ENCODE measurements at places on chromosomes 16 and 17.

DNA sequence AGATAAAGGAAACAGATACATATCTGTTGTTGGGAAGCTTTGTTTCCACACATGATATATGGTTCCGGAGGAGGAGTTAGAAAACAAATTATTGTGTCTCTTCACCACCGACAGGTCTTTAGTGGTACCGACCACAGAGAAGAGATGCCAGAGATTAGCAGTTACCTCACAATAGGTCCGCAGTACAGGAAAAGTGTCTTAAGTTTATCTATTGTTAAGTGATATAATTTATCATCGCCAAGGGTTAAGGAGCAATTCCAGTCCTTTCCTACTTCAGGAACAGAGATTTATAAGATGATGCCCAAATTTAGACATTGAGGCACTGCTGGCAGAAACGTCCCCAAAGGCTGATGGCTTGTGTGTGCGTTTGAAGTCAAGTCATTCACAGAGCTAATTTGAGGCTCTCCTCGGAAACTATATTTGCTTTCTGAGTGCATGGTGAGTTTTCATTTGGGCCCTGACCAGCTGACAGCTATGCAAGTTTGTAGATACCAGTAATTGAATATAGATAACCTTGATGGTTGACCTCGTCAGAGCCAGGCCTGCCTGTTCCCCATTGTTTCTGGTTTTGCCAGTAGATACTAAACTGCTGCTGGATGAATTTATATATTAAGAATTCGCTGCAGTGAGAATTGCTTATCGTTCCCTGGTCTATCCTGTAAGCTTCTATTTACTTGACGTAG, 196.4 kb upstream of the IRX3 start:
- no peak for DNase-seq
- H3K4me1 ChIP-seq = no peaks in the 10 kb centered on the region
- no peaks in the 10 kb centered on the region for H3K36me3 ChIP-seq
- H3K27me3 ChIP-seq = no peaks in the 10 kb centered on the region
- no peak overlapping the region for H3K27ac ChIP-seq

- H3K4me3 ChIP-seq = no peak overlapping the region
- H3K27me3 ChIP-seq = peaks cover 26% of the 10 kb centered on the region
Observed at GRCh38 chr16:10584981-10585438, 4.6 kb upstream of the EMP2 start.

DNA sequence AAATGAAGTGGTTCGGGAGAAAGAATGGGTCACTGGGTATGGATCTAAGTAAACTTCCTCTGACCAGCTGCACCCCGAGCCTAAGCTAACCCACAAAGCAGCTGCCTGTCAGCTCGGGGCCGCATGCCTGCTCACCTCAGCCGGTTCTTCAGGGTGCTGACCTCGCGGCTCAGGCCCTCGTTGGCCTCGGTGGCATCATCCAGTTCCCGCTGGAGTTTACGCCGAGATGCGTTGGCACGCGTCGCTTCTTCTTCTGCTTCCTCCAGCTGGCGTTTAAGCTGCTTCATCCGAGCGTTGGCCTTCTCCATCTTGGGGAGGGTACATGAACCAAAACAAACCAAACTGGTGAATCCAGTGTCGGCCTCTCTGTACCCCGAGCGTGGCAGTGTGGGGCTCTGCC, 41.1 kb downstream of the NDEL1 start:
- no peaks in the 10 kb centered on the region for H3K4me1 ChIP-seq
- DNase-seq = no peak
- peaks cover 90% of the 10 kb centered on the region for H3K36me3 ChIP-seq
- no peak overlapping the region for H3K27ac ChIP-seq
- H3K4me3 ChIP-seq = no peak overlapping the region

- no peak overlapping the region for H3K27ac ChIP-seq
- peaks cover 7% of the 10 kb centered on the region for H3K4me1 ChIP-seq
Observed at GRCh38 chr17:63989622-63990345, 8.4 kb upstream of the PRR29 start.

GRCh38 chr17:72426321-72426720, 305.5 kb downstream of the SOX9 start:
- peaks cover 55% of the 10 kb centered on the region for H3K4me1 ChIP-seq
- no peak overlapping the region for H3K4me3 ChIP-seq
- DNase-seq = no peak
- H3K36me3 ChIP-seq = peaks cover 62% of the 10 kb centered on the region

GRCh38 chr17:55870044-55870443, 119.2 kb downstream of the PCTP start:
- H3K27ac ChIP-seq = no peak overlapping the region
- DNase-seq = no peak
- no peak overlapping the region for H3K4me3 ChIP-seq
- no peaks in the 10 kb centered on the region for H3K36me3 ChIP-seq

DNA sequence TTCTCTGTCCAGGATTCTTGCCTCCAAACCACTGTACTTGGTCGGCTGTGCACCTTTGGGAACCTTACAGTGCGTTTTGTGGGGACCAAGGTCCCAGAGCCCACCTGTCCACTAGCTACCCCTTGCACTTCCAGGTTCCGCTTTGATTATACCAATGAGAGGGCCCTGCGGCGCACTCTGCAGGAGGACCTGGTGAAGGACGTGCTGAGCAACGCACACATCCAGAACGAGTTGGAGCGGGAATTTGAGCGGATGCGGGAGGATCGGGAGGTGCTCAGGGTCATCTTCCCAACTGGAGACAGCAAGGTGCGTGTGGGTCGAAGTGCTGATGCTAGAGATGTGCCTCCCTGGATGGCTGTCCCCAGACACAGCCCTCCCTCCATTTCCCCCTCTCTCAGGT, 18.8 kb downstream of the POLR2A start:
- DNase-seq = no peak
- H3K4me1 ChIP-seq = no peaks in the 10 kb centered on the region
- H3K36me3 ChIP-seq = peaks cover 95% of the 10 kb centered on the region
- H3K27me3 ChIP-seq = no peaks in the 10 kb centered on the region
- H3K27ac ChIP-seq = no peak overlapping the region

GRCh38 chr17:77817953-77818352, 140.6 kb upstream of the TNRC6C start:
- peaks cover 5% of the 10 kb centered on the region for H3K36me3 ChIP-seq
- H3K27ac ChIP-seq = no peak overlapping the region
- no peak overlapping the region for H3K4me3 ChIP-seq
- no peak for DNase-seq
- peaks cover 49% of the 10 kb centered on the region for H3K27me3 ChIP-seq

GRCh38 chr17:10352893-10353292, 19.9 kb downstream of the MYH13 start:
- no peaks in the 10 kb centered on the region for H3K4me1 ChIP-seq
- no peak overlapping the region for H3K4me3 ChIP-seq
- H3K36me3 ChIP-seq = no peaks in the 10 kb centered on the region
- H3K27ac ChIP-seq = no peak overlapping the region
- DNase-seq = no peak

- no peaks in the 10 kb centered on the region for H3K27me3 ChIP-seq
- DNase-seq = no peak
- H3K27ac ChIP-seq = no peak overlapping the region
- no peaks in the 10 kb centered on the region for H3K4me1 ChIP-seq
Observed at GRCh38 chr17:50070908-50071680, 15.2 kb downstream of the ITGA3 start.

DNA sequence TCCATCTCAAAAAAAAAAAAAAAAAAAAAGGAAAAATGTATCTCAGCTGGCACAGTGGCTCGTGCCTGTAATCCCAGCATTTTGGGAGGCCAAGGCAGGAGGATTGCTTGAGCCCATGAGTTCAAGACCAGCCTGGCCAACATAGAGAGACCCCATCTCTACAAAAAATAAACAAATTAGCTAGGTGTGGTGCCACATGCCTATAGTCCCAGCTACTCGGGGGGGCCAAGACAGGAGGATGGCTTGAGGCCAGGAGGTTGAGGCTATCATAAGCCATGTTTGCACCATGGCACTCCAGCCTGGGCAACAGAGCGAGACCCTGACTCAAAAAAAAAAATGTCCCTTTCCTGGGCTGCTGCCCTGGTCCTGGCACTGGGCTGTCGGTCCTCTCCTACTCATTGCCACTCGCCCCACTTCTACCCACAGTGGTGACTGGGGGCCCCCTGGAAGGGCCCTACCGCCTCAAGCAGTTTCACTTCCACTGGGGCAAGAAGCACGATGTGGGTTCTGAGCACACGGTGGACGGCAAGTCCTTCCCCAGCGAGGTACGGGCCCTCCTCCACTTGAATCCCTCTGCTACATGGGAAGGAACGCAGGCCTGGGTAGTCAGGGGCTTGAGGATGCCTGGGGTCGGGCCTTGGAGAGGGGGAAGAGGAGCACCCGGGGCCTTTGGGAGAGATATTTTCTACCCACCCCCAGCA, 6.1 kb downstream of the CA7 start:
- no peak overlapping the region for H3K4me3 ChIP-seq
- H3K36me3 ChIP-seq = no peaks in the 10 kb centered on the region
- no peaks in the 10 kb centered on the region for H3K4me1 ChIP-seq
- peaks cover 5% of the 10 kb centered on the region for H3K27me3 ChIP-seq

GRCh38 chr16:21233521-21234150, at the start of gene ANKS4B:
ANKS4B (plus strand) TSS chr16:21233699; CDS start chr16:21233738, 39 bp downstream.
- H3K27ac ChIP-seq = no peak within 1 kb of the TSS
- H3K36me3 ChIP-seq = no peaks in the 10 kb centered on the region

DNA sequence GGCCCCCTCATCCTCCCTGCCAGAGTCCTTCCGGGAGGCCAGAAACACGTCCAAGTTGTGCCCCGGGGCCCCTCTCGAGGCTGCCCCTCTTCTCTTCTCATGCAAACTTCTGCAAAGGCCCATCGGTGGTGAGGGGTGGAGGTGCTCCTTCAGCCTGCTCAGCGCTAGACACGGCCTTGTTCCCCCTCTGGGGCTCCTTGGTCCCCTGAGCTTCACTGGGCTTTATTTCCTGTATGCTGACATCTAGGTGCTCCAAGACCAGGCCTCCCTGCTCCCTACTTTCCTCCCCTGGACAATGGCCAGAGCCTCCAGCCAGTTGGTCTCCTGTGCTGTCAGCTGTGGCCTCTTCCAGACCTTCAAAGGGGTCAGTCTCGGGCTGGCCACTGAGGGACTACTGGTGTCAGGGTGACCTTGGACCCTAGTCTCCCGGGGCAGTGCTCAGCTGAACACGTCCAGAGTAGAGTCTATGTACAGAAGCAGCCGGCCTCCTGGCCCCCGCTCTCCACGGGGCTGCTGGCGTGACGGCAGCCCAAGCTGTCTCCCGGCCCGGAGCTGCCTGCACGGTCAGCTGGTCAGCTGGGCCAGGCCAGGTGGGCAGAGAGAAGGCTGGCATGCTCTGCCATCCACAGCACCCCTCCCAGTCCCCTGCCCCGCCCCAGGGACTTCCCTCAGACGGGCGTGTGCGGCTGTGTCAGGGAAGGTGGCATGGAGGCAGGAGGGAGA, 1.7 kb upstream of the PRR35 start:
- no peaks in the 10 kb centered on the region for H3K27me3 ChIP-seq
- no peak for DNase-seq
- H3K27ac ChIP-seq = no peak overlapping the region
- H3K4me3 ChIP-seq = no peak overlapping the region

- H3K36me3 ChIP-seq = no peaks in the 10 kb centered on the region
- H3K27ac ChIP-seq = no peak overlapping the region
Observed at GRCh38 chr17:10069301-10069700, 129.1 kb downstream of the GAS7 start.

DNA sequence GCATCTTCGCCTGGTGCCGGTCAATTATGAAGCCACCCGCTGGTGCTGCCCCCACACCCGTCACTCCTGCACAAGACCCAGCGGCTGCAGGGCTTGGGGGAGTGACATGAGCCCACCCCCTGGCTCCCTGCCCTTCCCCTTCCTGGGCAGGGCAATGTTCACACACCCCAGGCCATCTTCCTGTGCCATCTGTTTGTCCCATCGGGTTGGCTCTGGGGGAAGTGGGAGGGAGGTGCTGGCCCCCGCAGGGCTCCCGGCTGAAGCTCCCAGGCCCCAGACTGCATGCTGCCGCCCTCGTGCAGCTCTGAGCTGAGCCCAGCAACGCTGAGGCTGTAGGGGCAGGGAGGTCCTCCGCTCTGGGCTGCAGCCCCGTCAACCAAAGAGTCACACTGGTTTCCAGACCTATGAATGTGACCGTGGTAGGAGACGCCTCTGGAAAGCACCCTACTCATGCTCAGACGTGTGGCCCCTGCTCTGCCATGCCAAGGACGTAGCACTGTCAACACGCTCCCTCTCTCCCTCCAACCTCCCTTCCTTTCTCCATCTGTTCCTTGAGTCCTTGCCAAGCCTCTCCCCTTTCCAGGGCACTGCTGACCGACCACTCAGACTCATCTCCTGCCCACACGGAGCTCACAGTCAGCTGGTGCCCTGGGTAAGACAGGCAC, 140.4 kb downstream of the ENGASE start:
- H3K36me3 ChIP-seq = no peaks in the 10 kb centered on the region
- H3K4me1 ChIP-seq = peaks cover under 1% of the 10 kb centered on the region
- no peak for DNase-seq
- peaks cover 86% of the 10 kb centered on the region for H3K27me3 ChIP-seq
- no peak overlapping the region for H3K27ac ChIP-seq

DNA sequence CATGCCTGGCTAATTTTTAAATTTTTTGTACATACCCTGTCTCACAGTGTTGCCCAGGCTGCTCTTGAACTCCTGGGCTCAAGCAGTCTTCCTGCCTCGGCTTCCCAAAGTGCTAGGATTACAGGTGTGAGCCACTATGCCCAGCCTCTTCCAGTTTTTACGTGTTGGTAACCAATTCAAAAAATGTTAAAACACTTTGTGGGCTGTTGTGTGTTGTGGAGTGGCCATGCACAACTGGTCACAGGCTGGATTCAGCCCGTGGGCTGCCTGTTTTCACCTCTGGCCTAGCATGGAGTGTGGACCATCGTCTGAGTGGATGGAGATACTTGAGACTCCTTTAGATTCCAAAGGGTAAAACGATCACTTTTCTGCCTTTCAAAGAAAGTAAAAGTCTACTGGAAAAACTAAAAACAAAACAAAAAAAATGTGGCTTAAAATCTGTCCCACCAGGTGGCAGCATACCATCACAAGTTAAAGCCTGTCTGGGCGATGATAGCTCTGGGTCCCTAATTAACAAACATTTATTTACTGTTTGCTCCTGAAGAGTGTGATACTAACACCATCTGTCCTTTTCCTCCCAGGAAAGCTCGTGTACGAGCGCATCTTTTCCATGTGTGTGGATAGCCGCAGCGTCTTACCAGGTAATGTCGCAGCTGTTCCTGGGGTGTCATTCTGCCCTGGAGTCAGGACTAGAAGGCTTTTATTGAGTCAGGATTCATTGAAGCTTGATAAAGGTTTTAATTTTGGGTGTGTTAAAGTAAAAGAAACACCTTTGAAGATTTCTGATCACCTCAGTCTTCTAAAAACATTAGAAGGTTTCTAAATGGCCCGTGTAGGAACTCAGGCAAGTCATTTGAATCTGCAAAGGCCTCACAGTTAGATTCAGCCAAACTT, 45.8 kb downstream of the VPS35L start:
- no peak overlapping the region for H3K4me3 ChIP-seq
- no peaks in the 10 kb centered on the region for H3K4me1 ChIP-seq
- peaks cover 46% of the 10 kb centered on the region for H3K36me3 ChIP-seq
- H3K27ac ChIP-seq = peak overlapping the region; percentile 27
- peak; percentile 48 for DNase-seq
- no peaks in the 10 kb centered on the region for H3K27me3 ChIP-seq
